ENCODE measurements at places on chromosomes 1 and 21. TPM values are rescaled to one million over a fixed set of nuclear protein-coding genes. Genes with fewer than 3 reads are reported as not detected.

- DNase-seq = no peak
Measured at GRCh38 chr1:41572224-41572623, 87.7 kb upstream of the EDN2 start.

- no peak for DNase-seq
Measured at GRCh38 chr1:209692296-209692695, 12.3 kb upstream of the HSD11B1 start.

- DNase-seq = peak; percentile 41
Measured at GRCh38 chr1:63848733-63849132, 74.9 kb downstream of the ROR1 start.

DDR2 gene
- 1.7 TPM for total RNA-seq

GRCh38 chr1:74197255-74197654, 721 bp downstream of the LRRIQ3 start:
- DNase-seq = no peak

DNA sequence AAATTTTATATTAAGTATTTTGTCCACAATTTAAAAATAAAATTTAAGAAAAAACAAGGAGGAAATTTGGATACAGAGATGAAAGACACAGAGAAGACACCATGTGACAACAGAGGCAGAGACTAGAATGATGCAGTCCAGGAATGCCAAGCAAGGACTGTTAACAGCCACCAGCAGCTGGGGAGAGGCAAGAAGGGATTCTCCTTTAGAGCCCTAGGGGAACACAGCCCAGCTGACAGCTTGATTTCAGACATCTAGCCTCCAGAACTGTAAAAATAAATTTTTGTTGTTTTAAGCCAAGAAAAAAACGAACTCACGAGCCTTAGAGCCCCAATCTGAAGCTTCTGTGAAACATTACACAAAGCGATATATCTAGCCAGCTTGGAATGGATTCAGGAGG, 198.5 kb downstream of the ZNF648 start:
- no peak for DNase-seq

DNA sequence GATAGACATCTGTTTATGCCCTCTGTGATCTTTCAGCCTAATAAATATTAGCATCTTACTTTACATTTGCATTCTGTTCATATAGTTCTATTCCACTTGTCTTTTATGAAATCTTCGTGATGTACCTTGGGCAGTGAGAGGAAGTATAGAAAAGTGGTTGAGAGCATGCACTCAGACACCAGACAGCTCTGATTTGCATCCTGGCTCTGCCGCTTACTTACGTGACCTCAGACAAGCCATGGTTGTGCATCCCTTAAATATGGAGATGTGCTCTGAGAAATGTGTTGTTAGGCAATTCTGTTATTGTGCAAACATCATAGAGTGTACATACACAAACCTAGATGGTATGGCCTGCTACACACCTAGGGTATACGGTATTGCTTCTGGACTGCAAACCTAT, 22.9 kb downstream of the OVGP1 start:
- no peak for DNase-seq

DNA sequence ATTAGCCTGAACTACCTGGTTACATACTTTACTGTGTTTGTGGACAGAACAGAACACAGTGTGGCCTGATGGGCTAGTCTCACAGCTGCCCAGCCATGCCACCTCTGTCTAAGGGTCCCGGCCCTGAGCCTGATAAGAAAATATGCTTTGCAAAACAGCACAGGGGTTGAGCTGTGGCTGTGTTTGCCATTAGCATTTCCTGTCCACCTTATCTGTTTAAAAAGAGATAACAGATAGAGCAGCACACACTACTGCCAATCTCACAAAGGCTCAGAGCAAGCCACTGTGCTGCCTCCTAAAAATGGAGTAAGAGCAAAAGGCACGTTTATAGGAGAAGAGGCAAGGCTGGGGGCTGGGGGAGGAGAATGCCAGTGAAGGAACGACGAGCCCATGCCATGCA, 95.0 kb downstream of the SUSD4 start:
- no peak for DNase-seq

DNA sequence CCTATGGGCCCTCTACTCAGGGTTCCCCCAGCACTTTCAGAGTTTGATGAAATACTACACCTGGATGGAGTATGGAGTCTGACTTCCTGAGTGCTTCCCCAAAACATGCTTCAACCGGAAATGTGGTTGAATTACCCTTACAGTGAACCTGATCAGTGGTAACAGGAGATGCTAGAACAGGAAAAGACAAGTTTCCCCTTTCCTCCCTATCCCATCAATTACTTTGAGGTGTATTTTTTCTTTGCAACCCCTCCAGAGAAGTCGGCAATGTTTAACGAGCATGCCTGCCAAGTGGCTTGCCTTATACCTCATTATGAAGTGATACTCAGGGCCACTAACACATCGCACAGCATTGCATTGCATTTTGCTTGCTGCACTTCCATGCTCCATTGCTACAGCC, 7.0 kb downstream of the KRTAP15-1 start:
- no peak for DNase-seq

GRCh38 chr1:54255026-54255702, 55.2 kb downstream of the MRPL37 start:
- no peak for DNase-seq

DNA sequence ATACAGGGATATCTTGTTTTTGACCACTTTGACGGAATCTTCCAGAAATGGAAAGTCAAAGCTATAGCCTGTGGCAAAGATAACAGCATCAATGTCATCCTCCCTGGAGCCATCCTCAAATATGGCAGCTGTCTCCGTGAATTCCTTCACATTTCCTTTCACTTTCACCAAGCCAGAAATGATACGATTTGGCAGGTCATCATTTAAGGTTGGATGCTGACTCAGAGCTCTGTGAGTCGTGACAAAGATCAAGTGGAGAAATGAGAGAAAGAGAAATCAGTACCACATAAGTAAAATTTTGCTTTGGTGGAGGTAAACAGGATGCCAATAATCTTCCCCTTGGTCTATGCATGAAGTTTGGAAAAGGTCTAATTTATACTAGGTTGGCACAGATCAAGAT, 23.9 kb downstream of the FMO5 start:
- no peak for DNase-seq

DNA sequence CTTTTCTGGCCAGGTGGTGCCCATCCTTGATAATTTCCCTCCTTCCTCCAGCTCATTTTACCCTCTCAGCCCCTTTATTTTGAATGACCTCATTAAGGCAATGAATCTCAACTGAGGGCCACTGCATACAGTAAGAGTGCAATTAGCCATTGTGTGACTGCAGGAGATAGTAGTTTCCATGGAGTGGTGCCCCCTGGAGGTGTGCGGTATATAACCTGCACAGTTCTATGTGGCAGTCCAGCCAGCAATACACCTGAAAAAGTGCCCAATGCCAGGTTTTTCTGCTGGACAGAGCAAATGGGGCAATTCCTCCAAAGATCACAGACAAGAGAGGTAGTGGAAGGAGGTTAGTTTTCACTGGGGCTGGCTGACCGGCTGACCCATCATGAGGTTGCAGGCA, 25.9 kb upstream of the LRRC38 start:
- DNase-seq = no peak

GRCh38 chr1:83905315-83905907, 93.5 kb downstream of the TTLL7 start:
- peak; percentile 45 for DNase-seq

- DNase-seq = no peak
Measured at GRCh38 chr1:10773376-10773775, 23.1 kb downstream of the CASZ1 start.

PLA2G2C gene
- total RNA-seq = not detected

OR2M3 gene
- not detected for total RNA-seq

GRCh38 chr1:166980818-166981217, 5.5 kb upstream of the ILDR2 start:
- no peak for DNase-seq

DNA sequence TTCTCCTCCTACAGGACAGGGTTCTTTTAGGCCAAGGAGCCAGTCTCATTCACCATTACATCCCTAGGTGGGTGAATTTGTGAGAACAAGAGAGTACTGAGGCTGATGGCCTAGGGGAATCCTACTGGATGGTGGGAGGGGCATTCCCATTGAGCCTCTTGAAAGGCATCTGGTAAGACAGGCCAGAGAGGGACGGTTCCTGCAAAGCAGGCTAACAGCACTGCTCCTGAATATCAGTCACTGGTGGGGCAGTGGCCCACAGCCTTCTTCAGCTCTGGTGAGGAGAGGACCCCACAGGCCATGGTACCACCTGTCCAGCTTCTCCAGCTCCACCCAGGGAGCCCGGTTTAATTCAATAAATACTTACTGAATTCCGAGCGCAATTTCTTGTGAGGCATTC, 125.9 kb upstream of the EDN2 start:
- no peak for DNase-seq

GBP7 gene
- not detected for total RNA-seq

Measured in GM23338 (cell line).